ENCODE measurements at places on chromosomes 1 and 21. TPM values are rescaled to one million over a fixed set of nuclear protein-coding genes. Genes with fewer than 3 reads are reported as not detected.

GRCh38 chr1:177800400-177801088, 169.3 kb downstream of the SEC16B start:
- no peak for DNase-seq

DNA sequence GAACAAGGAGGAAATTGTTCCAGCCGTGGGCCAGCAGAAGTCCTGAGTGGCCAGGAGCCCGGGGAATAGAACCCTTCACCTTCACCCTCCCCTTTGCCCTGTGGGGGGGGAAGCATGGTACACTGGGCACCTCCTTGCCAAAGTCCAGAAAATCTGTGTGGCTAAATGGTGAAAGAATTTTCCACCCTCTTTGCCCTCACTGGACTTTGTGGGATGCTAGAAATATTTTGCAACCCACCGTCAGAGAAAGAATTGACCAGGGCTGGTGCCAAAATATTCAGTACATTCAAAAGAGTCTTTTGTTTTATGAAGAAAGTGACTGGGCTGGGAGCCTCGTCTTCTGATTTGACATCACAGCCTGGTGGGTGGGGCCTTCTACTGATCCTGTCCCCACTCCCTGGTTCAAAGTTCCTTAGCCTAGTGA, 14.6 kb downstream of the NFASC start:
- peak; percentile 80 for DNase-seq

SLC44A5 gene
- total RNA-seq: 0.31 TPM

TSPEAR gene
- total RNA-seq: not detected

Data from sciatic nerve (tissue), 2 donors.